ENCODE measurements at places on chromosomes 2 and 18. TPM values are rescaled to one million over a fixed set of nuclear protein-coding genes. Genes with fewer than 3 reads are reported as not detected.
A peak's percentile ranks its signal among the peaks of the same experiment; 100 is the strongest.

DNA sequence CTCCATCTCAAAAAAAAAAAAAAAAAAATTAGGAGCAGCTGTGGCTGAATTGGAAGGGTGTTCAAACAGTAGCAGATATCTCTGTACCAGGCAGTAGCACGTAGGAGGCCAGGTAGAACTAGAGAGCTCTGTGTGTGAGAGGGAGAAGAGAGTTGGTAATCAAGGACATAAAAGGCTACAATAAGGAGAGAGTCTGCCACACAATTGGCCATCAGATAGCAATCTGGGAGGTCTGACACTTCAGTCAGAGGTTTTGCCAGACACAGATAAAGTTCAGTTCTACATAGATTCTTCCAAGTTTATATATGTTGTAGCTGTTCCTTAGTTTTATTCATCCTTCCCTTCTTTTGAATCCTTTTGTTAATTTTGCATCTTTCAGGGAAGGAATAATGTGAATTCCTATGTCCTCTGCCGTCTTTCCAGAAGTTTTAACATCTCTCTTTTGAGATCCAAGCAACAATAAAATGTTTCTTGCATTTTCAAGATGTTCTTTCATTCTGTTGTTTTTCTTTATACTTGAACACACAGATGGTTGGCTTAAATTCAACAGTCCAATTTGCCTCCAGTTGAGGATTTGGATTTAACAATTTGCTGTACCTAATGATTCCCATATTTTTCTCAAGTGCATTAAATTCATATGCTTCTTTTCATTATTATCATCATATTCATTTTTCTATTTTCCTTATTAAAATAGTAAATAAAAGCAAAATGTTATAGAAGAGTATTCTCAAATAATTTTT lies 600.3 kb upstream of the GCFC2 start:
- DNase-seq = no peak

DNA sequence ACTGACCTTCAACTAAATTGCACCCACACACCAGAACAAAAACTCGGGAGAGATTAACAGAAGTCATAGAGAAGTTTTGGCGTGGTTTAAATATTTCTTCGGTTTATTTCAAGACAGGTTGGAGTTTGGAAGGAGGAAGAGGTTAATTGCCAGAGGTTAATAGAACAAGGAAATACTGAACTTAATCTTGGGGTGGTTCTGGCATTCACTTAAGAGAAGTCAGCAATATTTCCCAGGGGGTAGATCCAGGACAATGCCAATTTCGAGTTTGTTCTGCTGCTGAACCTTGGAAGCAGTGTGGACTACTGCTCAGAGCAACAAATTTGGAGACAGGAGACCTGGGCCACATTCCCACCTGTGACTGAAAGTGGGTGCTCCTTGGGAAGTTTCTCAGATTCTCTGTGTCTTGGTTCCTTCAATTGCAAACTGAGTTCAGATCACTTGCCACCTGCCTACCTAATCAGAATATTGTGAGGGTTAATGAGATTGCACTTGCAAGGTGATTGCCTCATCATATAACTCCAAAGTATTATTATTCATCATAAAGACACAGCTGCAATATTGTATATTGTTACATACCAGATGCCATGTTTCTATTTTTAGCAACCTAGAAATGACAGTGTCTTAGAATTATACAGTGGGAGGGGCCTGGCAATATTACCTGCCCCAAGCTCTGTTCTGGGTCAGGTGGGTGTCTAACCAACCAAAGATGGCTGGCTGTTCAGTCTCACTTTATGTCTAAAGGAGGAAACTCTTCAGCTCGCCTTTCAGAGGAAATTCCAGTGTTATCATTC lies 217.4 kb downstream of the CDCA7 start:
- no peak for DNase-seq

The KCNS3 gene
- 7.4 TPM for polyA plus RNA-seq

- no peak for DNase-seq
Measured at GRCh38 chr2:54092940-54093339, 22.5 kb upstream of the ACYP2 start.

DNA sequence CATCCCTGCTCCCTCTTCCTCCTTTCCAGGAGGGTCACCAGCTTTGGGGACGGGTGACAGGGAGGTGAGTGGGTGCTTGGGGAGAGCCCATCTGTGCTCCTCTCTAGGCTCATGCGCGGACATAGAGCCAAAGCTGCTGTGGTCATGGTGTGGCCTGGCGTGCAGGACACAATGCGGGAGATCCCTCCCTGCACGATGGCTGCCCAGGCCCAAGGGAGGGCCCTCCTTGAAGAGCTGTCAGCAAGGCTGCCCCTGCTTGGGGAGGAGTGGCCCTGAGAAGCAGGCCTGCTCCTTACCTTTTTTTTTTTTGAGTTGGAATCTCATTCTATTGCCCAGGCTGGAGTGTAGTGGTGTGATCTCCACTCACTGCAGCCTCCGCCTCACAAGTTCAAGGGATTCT lies 111.4 kb downstream of the DYSF start:
- DNase-seq = no peak

- DNase-seq = no peak
Measured at GRCh38 chr2:147614471-147614870, 230.4 kb upstream of the ACVR2A start.

The AGAP1 gene
- 18.9 TPM for polyA plus RNA-seq

The SPATA3 gene
- polyA plus RNA-seq = not detected

- DNase-seq = no peak
Measured at GRCh38 chr2:69122271-69122670, 109.3 kb downstream of the ANTXR1 start.

DNA sequence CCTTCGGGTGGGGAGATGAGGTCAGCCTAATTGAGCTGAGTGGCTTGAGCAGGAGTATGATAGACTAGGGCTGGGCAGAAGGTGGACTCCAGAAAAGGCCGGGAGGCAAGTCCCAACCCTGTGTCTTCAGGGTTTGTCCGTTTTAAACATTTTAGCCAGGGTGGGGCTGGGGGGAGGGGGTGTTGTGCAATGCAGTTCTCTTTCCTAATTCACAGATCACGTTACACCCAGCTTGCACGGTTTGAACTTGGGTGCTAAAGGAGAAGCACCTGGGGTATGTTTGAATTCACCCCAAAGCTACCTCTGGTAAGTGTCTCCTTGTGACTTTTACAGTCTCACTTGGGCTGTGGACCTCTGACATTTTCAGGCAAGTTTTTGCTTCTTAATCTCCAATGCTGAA lies 233.3 kb downstream of the AGAP1 start:
- DNase-seq = no peak

GRCh38 chr2:107663632-107664031 lies 163.1 kb upstream of the RGPD4 start:
- DNase-seq = no peak

GRCh38 chr2:98935777-98936352 lies at the start of gene CRACDL:
Gene CRACDL (minus strand): TSS chr2:98936225. CDS start chr2:98846800, 89,425 bp downstream.
- peak; percentile 24 for DNase-seq

DNA sequence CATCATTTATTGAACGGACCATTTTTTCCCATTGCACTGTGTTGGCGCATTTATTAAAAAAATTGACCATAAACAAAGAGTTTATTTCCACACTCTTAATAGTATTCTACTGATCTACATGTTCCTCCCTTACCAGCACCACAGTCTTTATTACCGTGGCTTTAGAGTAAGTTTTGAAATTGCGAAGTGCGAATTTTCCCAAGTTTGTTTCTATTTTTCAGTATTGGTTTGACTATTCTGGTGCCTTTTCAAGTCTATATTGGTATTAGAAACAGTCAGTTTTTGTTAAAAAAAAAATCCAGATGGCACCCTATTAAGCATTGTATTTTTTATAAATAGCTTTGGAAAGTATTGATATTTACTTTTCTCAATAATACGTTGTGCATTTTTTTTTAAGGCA lies 795.1 kb upstream of the HS6ST1 start:
- DNase-seq = no peak

Data from left renal pelvis (tissue), 4 donors.